ENCODE measurements at places on chromosomes 2 and 18.

DNA sequence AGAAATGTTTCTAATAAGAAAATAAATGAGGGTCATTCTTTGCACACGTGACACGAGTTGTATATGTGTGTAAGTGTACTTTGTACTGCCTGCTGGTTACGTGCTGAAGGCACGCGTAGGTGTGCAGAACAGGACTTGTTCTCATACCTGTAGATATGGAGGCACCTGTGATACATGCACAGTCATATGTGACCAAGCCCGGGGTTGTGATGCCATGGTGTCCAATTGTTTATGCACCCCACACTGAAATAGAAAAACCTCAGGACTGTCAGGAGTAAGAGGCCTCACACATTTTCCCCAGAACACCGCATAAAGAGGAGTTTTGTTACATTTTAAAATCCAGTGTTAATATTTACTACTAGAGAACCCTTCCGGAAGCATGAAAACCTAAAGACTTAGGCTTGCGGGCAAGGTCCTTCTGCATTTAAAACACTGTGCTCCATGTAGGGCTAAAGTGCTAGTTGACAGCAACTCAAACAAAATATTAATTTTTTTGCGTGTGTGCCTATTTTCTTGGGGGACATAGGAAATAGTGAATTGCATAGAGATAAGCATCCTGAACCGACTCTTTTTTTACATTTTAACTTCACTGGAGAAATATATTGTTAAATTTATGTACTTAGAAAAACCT is 9.3 kb downstream of the TSHZ1 start:
- DNase-seq = no peak

GRCh38 chr2:29731948-29732347 is 189.4 kb downstream of the ALK start:
- no peak for DNase-seq

DNA sequence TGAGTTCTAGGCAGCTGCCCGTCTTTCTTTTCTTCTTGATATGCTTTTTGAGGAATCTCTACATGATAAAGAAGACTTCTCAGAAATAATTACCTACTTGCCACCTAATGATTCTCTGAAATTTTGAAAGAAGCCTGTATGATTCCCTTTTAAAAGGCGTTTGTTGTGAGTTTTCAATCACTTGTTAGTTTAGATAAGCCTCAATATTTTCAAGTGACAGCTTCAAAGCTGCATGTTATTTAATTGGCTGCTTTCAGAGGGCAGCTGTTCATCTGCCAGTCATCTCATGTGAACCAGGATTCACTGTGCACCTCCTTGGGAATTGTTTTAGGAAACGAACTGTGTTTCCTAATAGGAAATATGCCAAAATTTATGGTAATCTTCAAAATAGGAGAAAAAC is 938.1 kb downstream of the CPS1 start:
- DNase-seq = no peak

DNA sequence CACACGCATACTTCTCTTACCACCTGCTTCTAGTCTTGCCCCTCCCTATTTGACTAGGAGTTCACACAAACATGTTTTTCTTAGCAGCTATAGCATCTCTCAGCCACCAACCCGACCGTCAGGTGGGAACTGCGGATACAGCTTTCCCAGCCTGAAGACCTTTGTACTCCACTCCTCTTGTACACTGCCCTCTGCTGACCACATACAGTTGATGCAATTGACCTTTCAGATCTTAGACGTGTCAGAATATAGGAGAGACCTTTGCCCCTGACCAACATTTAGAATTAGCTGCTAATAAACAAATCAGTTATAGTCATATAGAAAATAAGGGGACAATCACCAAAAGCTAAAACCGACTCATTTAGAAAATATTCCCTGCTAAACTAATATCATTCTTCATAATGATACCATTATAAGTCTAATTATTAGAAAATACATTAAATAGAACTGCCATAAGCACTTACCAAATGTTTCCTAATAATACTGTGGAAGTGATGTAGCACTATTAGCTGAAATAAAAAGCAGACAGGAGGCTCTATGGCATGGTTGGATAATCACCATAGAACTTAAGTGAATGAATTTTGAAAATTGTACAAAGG is 208.4 kb downstream of the RAD51AP2 start:
- DNase-seq = peak; percentile 80

DNA sequence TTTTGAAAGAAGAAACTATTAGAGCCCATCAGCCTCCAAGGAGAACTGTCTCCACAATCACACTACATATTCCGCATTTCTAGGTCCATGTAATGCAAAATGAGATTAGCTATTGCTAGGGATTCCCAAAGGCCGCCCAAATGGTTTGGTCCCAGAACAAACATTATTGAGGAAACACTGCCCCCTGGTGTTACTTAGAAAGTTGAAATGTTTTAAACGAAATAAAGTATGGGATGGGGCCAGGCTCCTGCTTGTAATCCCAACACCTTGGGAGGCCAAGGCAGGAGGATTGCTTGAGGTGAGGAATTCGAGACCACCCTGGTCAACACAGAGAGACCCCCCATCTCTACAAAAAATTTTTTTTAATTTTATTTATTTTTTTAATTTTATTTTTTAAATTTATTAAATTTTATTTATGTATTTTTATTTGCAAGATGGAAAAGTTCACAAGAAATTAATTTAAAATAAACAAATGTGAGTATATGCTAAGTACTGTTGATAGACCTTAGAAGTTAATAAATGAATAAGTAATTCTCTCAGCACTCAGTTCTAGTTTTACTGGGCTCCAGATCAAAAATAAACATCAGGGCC is 5.5 kb downstream of the NHEJ1 start:
- DNase-seq = peak; percentile 95

DNA sequence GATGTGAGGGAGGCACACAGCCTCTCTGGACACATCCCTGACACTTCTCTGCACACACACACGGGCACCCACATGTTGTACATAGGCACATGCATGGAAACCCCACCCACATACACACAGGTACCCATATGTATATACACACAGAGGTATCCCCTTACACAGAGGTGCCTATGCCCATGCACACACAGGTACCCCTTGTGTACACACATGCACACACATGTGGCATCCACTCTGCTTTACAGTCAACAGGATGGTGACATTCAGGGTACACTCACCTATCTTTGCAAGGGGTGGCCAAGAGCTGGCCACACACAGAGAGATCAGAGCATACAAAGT is 59.5 kb downstream of the FAM168B start:
- no peak for DNase-seq

- no peak for DNase-seq
Measured at GRCh38 chr2:216464104-216464720, 34.4 kb upstream of the RPL37A start.

DNA sequence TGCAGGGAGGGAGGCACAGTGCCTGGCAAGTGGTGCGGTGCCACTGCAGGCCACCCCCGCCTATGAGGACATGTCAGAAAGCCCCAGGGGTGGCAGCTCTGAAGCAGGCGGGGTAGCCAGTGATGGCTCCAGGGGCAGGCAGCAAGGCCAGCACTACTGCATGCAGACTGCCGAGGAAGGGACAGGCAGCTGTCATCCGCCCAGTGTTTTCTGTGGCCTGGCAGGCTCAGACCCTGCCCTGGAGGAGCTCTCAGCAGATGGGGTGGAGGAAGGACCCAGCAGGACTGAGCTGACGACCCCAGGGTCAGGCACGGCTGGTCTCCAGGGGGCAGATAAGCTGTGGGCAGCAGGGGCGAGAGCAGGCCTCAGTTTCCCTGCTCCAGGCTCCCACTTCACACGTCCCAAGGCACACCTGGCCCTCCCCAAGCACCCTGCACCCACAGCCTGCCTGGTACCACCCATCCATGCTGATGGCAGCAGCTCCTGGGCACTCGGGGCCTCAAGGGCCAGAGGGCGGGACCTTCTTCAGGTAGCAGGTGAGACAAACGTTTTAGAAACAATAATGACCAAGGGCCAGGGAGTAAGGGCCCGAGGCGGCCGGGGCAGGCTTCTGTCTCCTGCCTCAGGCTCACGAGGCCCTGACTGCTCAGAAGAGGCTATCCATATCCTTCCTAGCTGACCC is 48.5 kb downstream of the HS6ST1 start:
- DNase-seq = no peak

- no peak for DNase-seq
Measured at GRCh38 chr18:33871363-33872025, 293.5 kb downstream of the ASXL3 start.

GRCh38 chr2:72133721-72134407 is 13.8 kb downstream of the CYP26B1 start:
- no peak for DNase-seq

DNA sequence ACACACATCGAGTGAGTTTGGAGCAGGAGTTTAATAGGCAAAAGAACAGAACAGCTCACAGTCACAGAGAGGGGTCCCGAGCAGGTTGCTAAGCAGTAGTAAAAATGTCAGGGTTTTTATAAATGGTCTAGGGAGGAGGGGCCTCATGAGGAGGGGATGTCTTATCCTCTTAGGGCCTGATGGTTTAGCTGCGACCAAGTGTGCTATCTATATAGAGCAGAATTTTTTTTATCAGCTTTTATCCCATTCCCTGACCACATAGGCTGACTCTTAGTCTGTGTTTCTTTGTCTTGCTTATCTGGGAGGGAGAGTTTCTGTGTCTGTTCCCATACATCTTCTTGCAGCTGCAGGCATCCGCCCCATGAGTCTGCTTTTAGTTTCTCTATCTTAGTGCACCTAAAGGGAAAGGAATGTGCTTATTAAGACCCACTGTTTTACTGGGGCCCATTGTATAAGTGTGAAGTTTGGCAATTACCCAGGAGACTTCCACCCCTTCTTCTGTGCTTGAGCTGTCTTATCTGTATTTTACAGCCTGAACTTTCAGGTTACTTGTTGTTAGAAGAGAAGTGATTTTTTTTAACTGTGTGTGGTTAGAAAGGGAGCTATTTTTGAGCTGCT is 30.4 kb upstream of the GMCL1 start:
- peak; percentile 99 for DNase-seq

DNA sequence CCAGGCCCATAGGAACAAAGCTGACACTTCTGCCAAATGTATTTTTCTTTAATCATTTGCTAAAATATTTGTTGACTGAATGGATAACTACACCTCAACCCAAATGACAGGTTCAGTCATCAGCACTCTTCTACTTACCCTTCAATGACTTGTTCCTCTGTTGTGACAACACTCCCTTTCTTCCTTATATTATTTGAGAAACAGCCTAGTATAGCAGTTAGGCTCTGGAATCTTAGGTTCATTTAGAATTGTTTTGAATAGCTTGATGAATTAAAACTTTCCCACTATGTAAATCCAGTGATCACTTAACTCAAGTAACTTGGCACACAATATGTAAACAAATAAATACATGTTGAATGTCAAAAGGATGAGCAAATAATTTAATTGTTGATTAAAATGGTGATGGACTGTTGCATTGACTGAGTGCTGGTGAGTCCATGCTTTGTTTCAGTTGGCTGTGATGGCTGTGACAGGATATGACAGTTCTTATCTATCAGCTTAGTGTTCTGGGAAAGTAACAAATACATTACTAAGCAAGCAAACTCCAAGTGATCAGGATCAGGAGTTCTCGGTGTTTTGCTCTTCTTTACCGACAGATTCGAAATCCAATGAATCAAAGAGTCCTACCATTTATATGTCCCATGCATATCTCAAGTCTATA is 2.8 kb upstream of the MOGAT1 start:
- DNase-seq = no peak

- no peak for DNase-seq
Measured at GRCh38 chr2:1740716-1741589, 3.4 kb downstream of the PXDN start.

GRCh38 chr18:76258209-76258608 is 236.8 kb downstream of the ZNF516 start:
- no peak for DNase-seq

DNA sequence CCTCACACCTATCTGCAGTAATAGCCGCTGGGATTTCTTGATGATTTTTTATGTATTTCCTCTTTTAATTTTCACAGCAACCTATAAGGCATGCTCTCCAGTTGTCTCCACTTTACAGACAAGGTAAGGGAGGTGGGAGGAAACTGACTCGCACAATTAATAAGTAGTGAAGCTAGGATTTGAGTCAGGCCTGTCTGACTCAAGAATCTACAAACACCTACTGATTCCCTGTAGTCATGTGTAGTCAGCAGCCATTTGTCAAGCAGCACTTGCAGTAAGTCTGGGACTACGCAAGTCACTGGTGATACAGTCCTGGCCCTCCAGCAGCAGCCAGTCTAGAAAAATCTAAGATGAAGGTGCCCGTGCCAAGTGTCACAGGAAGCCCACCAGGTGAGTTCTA is 193.6 kb upstream of the PKDCC start:
- DNase-seq = no peak

DNA sequence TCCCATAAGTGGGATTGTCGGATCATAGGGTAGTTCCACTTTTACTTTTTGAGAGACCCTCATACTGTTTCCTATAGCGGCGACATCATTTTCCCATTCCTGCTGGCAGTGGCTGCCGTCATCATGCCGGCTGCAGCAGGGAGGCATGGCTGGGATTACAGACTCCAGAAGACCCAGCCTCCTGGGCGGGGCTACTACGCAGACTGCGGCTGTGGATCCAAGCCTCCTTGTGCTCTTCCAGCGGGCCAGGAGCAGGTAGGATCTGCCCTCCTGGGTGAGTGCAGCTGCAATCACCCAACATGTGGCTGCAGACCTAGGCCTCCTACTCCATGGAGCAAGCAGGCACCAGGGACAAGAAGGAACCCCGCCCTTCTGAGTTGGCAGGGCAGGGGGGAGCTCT is 359.2 kb downstream of the GALR1 start:
- no peak for DNase-seq

GRCh38 chr2:44325897-44326296 is 35.4 kb downstream of the PREPL start:
- no peak for DNase-seq

DNA sequence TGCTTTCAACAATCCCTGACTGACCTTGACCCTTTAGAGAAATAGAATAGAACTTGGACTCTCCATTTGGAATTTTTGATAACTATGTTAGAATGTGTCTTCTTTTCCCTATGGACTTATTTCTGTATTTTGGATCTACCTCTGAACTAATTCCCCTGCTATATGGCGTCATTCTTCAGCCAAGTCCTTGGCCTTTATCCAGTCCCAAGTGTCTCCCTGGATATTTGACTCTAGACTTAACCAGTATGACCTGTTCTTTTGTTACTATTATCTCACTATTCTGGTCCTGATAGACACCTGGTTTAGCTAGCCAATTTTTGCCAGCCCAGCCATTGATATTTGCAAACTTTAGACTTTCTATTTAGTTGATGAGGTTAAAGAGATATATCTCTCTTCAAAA is 186.8 kb downstream of the KCNS3 start:
- DNase-seq = no peak

GRCh38 chr2:208929894-208930427 is 493.9 kb upstream of the MAP2 start:
- no peak for DNase-seq

- DNase-seq = no peak
Measured at GRCh38 chr18:62682371-62682770, 33.0 kb upstream of the PHLPP1 start.

- DNase-seq = no peak
Measured at GRCh38 chr18:49400398-49401072, 59.9 kb downstream of the DYM start.
